ENCODE measurements at places on chromosomes 1 and 21.
A peak's percentile ranks its signal among the peaks of the same experiment; 100 is the strongest.

DNA sequence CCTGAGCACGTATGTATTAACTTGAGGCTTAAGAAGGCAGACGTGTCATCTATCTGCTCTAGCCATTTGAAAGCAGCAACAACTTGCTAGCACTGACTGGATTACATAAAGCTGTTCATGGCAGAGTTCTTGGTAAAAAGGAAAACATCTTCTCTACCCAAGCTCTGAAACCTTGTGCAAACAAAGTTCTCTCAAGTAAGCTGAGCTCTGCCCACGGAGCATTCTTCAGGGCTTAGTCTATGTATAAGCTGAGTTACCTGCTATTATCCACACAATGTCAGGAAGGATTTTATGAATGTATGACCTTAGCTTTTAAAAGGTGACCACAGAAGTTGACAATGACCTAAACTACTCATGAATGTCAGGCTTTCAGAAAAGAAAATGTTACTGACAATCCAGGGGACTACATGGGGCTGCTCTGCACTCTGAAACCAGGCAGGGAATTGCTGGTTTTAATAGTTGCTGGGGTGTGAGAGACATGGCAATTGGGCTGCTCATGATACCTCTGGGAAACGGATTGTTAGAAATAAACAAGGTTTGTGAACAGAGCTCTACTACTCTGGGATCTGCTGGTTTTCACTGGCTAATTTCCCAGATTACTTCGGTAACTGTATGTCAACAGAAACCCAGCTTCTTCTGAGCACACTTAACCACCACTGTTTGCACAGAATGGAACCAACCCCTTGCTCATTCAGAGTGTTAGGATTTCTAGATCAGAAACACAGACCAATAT, 29.6 kb upstream of the CCN1 start:
- no peak for DNase-seq

GRCh38 chr1:150708595-150708994, 11.6 kb upstream of the GOLPH3L start:
- no peak for DNase-seq

- no peak for DNase-seq
Measured at GRCh38 chr21:42409366-42409765, 5.7 kb downstream of the UBASH3A start.

DNA sequence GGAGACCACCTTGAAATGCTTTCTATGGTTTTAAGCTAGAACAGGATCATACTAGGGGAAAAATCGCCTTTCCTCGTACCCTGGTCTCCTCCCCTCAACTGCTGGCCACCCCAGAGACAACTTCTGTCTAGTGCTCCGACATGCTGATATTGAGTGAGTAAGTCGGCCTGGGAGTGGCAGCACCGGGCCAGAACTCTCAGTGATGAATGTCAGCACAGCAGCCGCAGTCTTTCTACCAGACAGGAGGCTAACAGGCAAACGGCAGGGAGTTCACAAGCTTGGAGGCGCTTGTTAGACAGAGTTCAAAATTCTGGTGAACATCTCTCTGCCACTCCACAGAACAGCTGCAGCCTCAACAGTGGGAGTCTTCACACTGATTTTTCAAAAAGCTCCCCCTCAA, 716.9 kb downstream of the ADGRL2 start:
- DNase-seq = no peak

- no peak for DNase-seq
Measured at GRCh38 chr1:8541961-8542521, 224.1 kb downstream of the SLC45A1 start.

DNA sequence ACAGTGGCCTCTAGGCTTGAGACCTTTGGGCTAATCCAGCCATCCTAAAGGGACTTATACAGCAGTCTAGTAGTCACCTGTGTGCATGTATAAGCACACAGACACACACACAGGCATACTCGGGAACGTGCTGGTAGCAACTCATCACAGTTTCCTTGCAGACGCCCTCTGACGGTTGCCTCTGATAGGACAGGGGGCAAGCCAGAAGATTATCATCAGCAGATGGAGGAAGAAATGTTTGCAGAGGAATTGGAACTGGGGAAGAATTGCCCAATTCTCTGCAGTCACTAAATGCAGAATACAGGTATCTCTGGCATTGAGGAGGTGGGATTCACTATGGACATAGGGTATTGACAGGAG, 222.2 kb downstream of the C1orf94 start:
- DNase-seq = no peak

- DNase-seq = no peak
Measured at GRCh38 chr1:98179151-98179773, 258.4 kb upstream of the DPYD start.

GRCh38 chr1:93593854-93594602, 87.6 kb downstream of the BCAR3 start:
- no peak for DNase-seq

DNA sequence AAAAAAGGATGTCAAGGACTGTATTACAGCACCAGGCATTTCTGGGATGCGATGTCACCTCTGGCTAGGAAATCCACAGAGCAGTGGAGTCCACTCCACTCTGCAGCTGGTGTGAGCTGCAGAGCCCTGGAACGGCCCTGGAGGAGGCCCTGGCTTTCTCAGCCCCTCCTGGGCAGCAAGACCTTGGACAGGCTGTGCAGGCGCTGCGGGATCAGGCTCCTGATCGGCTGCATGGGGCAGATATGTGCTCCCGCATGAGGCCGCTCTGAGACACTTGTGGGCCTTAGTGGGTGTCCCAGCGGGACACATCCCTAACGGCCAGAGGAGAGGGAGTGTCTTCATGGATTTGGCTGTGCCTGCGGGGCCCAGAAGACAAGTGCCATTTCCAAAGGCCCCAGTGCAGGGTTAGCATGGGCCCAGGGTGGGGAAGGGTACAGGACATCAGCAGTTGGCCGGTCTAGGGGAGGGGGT, 6.2 kb downstream of the DNMT3L start:
- no peak for DNase-seq

GRCh38 chr1:113133038-113133437, 60.0 kb downstream of the LRIG2 start:
- DNase-seq = no peak

GRCh38 chr1:14767075-14767474, 168.6 kb downstream of the KAZN start:
- no peak for DNase-seq

DNA sequence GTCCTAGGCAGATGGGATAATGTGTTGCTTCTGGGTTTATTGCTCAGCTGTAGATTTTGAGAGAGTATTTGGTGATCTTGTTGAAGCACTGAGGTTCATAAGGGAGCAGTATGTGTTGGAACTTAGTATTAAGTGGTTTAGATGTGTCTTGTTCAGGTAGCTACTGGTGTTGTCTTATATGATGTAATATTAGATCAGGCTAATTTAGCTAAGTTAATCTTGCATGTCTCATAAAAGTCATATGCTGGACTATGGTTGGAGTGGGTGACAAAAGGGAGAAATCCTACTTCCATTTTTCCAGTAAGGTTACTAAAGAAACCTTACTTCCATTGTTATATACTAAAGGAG, 196.4 kb downstream of the CLEC20A start:
- no peak for DNase-seq

DNA sequence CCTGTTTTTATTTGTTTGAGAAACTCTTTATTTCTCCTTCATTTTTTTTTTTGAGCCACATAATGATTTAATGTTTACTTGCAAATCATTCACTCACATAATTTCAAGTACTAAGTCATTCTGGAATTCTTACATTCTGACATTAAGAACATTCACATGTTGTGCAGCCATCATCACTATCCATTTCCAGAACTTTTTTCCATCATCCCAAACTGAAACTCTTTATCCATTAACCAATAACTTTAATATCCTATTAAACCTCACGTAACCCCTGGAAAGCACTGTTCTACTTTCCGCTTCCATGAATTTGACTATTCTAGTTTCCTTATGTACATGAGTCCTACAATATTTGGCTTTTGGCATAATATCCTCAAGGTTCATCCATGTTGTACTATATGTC, 52.5 kb upstream of the TEKT2 start:
- DNase-seq = no peak

GRCh38 chr1:20400341-20401177, 85.5 kb downstream of the CAMK2N1 start:
- no peak for DNase-seq

DNA sequence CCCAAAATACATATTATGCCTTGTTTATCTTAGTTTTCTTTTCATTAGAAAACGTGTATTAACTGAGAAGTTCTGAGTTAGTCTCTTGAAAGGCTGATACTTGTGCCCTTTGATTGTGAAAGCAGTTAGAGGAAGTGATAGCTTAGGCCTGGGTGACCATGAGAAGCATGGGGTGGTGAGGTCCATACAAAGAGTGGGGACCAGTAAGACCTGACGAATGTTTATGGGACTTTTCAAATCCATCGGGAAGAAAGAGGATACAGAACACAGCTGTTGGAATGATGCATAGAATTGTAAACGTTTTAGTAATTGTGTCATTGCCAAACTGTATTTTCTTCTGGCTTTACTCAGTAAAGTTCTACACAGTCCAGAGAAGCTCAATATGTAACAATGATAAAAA, 259.8 kb downstream of the LMO4 start:
- no peak for DNase-seq

DNA sequence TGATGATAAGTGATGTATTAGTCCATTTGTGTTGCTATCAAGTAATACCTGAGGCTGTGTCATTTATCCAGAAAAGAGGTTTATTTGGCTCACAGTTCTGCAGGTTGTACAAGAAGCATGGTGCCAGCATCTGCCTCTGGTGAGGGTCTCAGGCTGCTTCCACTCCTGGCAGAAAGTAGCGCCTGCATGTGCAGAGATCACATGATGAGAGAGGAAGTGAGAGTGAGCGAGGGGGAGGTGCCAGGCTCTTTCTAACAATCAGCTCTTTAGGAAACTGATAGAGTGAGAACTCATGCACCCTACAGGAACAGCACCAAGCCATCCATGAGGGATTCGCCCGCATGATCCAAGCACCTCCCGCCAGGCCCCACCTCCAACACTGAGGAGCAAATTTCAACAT, 2.2 kb upstream of the FHAD1 start:
- DNase-seq = no peak

DNA sequence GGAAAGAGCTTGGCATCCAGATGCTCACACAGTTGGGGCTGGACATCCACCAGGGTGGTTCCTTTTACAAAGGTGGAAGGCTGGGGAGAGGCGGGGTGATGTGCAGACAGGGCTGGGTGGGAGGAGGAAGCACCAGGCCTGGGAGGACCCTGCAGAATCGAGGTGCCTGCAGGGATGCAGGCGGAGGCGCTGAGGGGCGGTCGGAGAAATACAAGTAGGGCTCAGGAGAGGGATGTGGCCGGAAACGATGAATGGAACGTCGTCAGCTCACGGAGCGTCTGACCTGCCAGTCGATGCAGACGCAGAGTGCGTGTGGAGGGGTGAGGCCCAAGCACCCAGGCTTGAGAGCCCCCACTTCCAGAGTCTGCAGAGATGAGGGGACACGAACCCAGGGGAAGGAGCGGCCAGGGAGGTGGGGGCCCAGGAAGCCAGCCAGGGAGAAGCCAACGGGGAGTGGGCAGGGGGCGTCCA, 63.4 kb downstream of the TRIM11 start:
- no peak for DNase-seq

GRCh38 chr1:226698659-226699058, 40.4 kb downstream of the ITPKB start:
- no peak for DNase-seq

DNA sequence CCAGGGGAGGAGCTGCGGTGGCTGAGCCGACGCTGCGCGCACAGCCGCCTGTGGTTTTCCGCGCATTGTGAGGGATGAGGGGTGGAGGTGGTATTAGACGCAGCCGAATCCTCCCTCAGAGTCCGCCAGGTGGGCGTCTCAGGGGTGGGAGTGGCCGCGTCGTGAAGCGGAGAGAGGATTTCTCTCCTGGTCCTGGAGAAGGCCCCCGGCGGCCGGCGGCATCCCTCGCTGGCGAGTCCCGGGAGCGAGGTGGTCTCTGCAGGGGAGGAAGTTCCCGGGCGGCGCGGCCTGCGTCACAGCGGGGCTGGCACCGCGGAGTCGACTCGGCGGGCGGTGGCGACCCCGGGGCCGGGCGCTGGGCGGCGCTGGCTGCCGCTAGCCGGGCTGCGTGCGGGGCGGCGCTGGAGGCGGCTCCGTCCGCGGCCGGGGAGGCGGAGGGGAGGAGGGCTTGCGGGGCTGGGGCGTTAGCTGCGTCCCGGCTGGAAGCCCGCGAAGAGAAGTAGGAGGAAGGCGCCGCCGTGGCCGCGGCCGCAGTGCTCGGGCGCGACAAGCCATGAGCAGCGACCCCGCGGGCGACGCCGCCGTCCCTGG, at the start of gene LRRC8C:
Gene LRRC8C (plus strand): TSS at position 464 of the 591 bp plus-strand sequence. CDS start 53,354 bp downstream, outside the sequence.
- DNase-seq = peak; percentile 88

- DNase-seq = no peak
Measured at GRCh38 chr1:88302843-88303486, 381.1 kb upstream of the PKN2 start.
